ENCODE measurements at places on chromosomes 13 and 19. TPM values are rescaled to one million over a fixed set of nuclear protein-coding genes. Genes with fewer than 3 reads are reported as not detected.

FCER2 gene
- total RNA-seq, result not detected

PNKP gene
- 28.8 TPM for total RNA-seq

CELF5 gene
- total RNA-seq, result 0.48 TPM

TMEM272 gene
- not detected for total RNA-seq

NHLRC3 gene
- 5.0 TPM for total RNA-seq
